ENCODE measurements at places on chromosomes 4 and X. TPM values are rescaled to one million over a fixed set of nuclear protein-coding genes. Genes with fewer than 3 reads are reported as not detected.

NDNF gene
- total RNA-seq, result 3.7 TPM

PDE6B gene
- total RNA-seq, result 2.4 TPM

SPACA5 gene
- total RNA-seq, result not detected

INTU gene
- total RNA-seq, result 12.1 TPM

AMTN gene
- total RNA-seq, result not detected

TRIM60 gene
- total RNA-seq, result not detected

AMBN gene
- total RNA-seq, result not detected

MTNR1A gene
- not detected for total RNA-seq

NDST3 gene
- total RNA-seq, result not detected

FGF16 gene
- total RNA-seq, result not detected

MAB21L2 gene
- total RNA-seq, result 0.69 TPM

MAGEA6 gene
- total RNA-seq, result not detected

BGN gene
- 1,297 TPM for total RNA-seq

TMSB15C gene
- 5.1 TPM for total RNA-seq

ADH1C gene
- 11.7 TPM for total RNA-seq

PAGE2 gene
- total RNA-seq, result not detected
